ENCODE measurements at places on chromosomes 2 and 18. TPM values are rescaled to one million over a fixed set of nuclear protein-coding genes. Genes with fewer than 3 reads are reported as not detected.
A peak's percentile ranks its signal among the peaks of the same experiment; 100 is the strongest.

GRCh38 chr2:20451761-20452499 is 5.1 kb downstream of the RHOB start:
- no peaks in the 10 kb centered on the region for H3K36me3 ChIP-seq
- peak overlapping the region; percentile 99 for H3K27ac ChIP-seq

- no peaks in the 10 kb centered on the region for H3K4me1 ChIP-seq
- DNase-seq, result no peak
- no peaks in the 10 kb centered on the region for H3K36me3 ChIP-seq
- H3K27ac ChIP-seq, result no peak overlapping the region
These were observed 168.5 kb upstream of the RND3 start for GRCh38 chr2:150656002-150656401.

DNA sequence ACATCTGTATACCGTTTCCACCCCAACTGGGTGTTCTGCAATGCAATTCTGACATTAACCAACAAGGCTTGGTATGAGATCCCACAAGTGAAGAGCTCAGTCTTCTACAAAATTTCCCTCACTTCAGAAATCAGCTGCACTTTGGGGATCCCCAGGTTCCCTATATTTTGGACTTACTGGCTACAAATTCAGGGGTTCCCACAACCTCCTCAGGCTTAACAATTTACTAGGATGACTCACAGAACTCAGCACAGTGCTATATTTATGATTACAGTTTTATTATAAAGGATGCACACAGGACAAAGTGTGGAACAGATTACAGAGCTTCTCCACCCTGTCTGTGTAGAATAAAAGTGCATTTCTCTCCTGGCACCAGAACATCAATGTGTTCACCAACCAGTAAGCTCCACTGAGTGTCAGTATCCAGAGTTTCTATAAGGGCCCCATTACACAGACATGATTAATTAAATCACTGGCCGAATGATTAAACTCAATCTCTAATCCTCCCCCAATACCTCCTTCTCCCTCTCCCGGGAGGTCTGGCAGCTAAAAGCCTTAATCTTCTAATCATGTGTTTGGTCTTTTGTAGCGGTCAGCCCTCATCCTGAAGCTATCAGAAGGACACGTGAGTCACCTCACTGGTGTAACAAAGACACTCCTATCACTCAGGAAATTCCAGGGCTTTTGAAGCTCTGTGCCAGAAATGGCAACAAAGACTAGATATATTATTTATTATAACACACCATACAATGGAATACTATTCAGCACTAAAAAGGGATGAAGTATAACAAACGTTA is 84.6 kb downstream of the SLC66A3 start:
- H3K27me3 ChIP-seq, result no peaks in the 10 kb centered on the region
- H3K36me3 ChIP-seq, result no peaks in the 10 kb centered on the region
- no peak overlapping the region for H3K4me3 ChIP-seq
- peak; percentile 33 for DNase-seq

Gene CD226
- total RNA-seq, result 3.0 TPM

DNA sequence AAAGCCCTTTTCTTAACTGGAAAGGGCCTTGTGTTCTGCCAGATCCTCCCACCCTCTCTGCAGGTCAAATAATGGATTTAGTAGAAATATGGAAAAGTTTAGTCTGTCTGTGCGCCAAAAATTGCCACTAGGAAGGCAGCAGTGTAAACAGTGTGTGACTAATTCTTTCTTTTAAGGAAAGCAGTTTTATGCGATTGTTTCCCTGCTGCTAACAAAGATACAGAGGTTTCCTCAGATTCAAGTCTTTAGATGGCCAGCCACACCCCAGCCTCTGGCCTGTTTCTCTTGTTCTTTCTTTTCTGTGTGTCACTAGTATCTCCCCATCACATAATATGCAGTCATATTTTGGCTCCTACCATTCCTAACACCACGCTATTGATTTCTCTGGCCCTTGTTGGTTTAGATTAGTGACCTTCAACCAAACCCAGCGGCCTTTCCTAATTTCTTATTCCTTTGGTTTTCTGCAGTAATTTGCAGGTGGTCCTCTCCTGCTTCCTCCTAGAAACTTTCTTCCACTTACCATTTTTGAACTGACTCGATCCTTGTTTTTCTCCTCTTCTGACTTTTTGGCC is 157.4 kb downstream of the LTBP1 start:
- no peaks in the 10 kb centered on the region for H3K27me3 ChIP-seq
- peak overlapping the region; percentile 51 for H3K27ac ChIP-seq
- H3K36me3 ChIP-seq, result no peaks in the 10 kb centered on the region
- DNase-seq, result no peak
- peaks cover 9% of the 10 kb centered on the region for H3K4me1 ChIP-seq

DNA sequence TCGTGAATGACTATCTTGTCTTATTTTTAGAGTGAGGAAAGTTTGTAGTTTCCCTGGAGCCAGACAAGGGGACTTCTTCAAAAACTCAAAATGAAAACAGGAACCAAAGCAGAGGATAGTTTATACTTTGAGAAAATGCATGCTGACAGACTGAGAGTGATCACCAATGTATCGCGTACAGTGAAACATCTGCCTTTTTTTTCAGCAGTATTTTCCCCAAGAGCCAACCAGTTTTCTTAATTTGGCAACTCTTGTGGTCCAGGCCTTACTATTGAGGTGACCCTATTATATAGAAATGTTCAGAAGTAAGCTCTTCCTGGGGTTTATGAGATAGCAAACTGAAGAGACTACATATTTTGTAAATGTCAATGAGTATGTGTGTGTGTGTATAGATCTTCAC is 153.7 kb upstream of the VRK2 start:
- H3K27me3 ChIP-seq, result no peaks in the 10 kb centered on the region
- H3K4me3 ChIP-seq, result no peak overlapping the region
- no peak for DNase-seq
- no peaks in the 10 kb centered on the region for H3K36me3 ChIP-seq
- H3K27ac ChIP-seq, result no peak overlapping the region

DNA sequence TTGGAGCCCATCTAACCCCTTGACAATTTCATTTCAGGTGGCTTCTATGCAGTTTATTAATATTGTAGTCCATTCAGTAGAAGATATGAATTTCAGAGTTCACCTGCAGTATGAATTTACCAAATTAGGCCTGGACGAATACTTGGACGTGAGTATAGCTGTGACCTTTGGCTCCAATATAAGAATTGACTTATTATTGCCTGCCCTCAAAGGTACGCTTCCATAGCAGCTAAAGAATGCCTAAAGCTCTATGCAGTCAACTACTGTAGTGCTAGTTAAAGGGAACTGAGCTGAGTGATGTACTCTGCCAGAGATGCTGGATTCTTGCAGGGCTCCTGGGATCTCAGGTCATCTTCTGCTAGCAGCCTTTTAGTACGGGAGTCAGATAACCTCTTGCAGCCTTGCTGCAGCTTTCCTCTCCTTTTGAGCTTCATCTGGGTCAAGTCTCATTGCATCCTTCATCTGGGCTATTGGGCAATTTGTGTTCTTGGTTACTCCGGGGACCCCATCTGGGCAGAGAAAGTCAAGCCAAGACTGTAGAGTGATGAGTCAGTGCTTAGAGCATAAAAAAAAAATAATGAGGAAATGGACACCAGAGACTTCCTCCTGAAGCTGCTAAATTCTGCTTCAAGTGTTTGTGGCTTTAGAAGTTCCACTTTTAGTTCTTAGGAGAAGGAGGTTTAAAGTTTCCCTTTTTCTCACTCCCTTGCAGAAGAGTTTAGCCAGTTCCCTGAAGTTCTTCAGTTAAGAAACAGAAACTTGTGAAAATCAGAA is 105.6 kb downstream of the PRPF40A start:
- H3K4me1 ChIP-seq, result no peaks in the 10 kb centered on the region
- no peaks in the 10 kb centered on the region for H3K27me3 ChIP-seq
- no peaks in the 10 kb centered on the region for H3K36me3 ChIP-seq
- peak; percentile 40 for DNase-seq
- H3K27ac ChIP-seq, result peak overlapping the region; percentile 50

Gene KCNG2
- total RNA-seq, result 7.6 TPM

Gene SERPINB4
- not detected for total RNA-seq

Gene BUB1
- 72.9 TPM for total RNA-seq

DNA sequence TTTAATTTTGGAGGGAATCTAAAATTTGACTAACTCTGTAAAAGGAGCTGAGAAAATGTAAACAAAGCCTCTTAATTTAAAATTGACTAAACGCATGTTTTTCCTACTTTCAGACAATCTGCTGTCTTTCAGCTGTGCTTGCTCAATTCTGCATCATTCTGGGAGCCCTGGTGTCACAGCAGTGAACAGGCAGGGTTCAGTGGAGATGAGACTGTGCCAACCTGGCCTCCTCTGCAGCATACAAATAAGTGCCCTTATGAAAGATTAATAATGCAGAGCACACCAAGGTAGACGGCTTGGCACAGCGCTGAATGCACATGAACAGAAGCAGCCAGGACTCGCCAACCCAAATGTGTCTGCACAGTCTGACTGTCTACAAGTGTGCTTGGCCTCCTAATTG is 222.0 kb upstream of the CHAC2 start:
- no peaks in the 10 kb centered on the region for H3K36me3 ChIP-seq
- no peak overlapping the region for H3K4me3 ChIP-seq
- DNase-seq, result no peak
- no peaks in the 10 kb centered on the region for H3K4me1 ChIP-seq
- no peaks in the 10 kb centered on the region for H3K27me3 ChIP-seq

Gene STARD6
- total RNA-seq, result 4.4 TPM

Gene FTCDNL1
- total RNA-seq, result 9.7 TPM

DNA sequence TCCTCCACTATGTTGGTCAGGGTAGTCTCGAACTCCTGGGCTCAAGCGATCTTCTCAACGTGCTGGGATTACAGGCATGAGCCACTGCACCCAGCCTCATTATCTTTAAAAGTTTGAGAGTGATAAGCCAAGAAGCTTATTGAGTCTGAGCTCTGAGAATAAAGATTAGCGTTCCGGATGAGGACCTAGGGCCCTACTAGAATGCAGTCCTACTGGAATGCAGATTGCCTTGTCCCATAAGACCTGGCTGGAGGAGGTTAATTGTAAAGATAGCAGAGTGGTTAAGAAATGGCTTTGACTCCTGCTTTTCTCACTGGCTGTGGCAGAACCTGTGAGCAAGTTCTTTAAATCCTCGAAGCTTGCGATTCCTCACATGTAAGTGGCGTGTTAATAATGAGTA is 4.0 kb downstream of the VWA3B start:
- no peak overlapping the region for H3K4me3 ChIP-seq
- no peaks in the 10 kb centered on the region for H3K27me3 ChIP-seq
- H3K27ac ChIP-seq, result no peak overlapping the region
- DNase-seq, result no peak

Gene HRH4
- total RNA-seq, result 0.37 TPM

GRCh38 chr2:44833171-44834069 is 108.1 kb upstream of the SIX3 start:
- no peaks in the 10 kb centered on the region for H3K27me3 ChIP-seq
- no peaks in the 10 kb centered on the region for H3K36me3 ChIP-seq
- no peak overlapping the region for H3K27ac ChIP-seq
- H3K4me1 ChIP-seq, result no peaks in the 10 kb centered on the region

GRCh38 chr18:25229920-25230319 is 122.0 kb downstream of the ZNF521 start:
- no peaks in the 10 kb centered on the region for H3K36me3 ChIP-seq
- H3K27me3 ChIP-seq, result no peaks in the 10 kb centered on the region
- no peak for DNase-seq
- no peak overlapping the region for H3K4me3 ChIP-seq
- no peaks in the 10 kb centered on the region for H3K4me1 ChIP-seq

GRCh38 chr2:238821391-238821790 is 26.5 kb upstream of the TWIST2 start:
- no peaks in the 10 kb centered on the region for H3K4me1 ChIP-seq
- H3K4me3 ChIP-seq, result no peak overlapping the region
- DNase-seq, result no peak
- no peaks in the 10 kb centered on the region for H3K27me3 ChIP-seq

DNA sequence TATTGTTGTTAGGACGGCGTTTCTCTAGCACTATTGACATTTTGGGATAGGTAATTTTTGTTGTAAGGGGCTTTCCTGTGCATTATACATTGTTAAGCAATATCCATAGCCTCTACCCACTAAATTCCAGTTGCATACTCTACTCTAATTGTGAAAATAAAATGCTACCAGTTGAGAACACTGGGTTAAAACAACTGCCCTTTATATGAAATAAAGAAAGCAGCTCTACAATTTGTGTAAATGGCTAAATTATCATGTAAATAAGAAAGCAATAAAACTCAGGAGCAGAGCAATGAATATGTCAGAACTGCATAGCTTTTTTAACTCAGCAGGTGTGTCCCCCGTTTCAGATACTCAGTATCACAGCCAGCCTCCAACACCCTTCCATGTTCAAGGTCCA is 812.7 kb upstream of the NRXN1 start:
- no peaks in the 10 kb centered on the region for H3K27me3 ChIP-seq
- DNase-seq, result no peak
- no peak overlapping the region for H3K27ac ChIP-seq
- H3K4me1 ChIP-seq, result no peaks in the 10 kb centered on the region
- no peak overlapping the region for H3K4me3 ChIP-seq
- H3K36me3 ChIP-seq, result no peaks in the 10 kb centered on the region

GRCh38 chr2:582792-583528 is 94.2 kb downstream of the TMEM18 start:
- no peak for DNase-seq
- H3K4me3 ChIP-seq, result peak overlapping the region; percentile 52
- H3K27ac ChIP-seq, result no peak overlapping the region
- H3K27me3 ChIP-seq, result no peaks in the 10 kb centered on the region
- no peaks in the 10 kb centered on the region for H3K4me1 ChIP-seq

DNA sequence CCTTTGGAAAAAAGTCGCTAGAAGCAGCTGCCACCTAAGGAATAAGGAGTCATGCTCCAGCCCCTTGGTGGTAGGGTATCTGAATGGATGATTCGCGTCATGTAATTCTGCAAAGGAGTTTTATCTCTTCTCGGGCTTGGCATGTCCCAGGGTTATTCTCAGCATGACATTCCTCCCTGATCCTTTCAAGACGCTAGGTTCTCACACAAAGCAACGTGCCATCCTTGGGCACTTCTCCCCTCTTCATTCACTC is 355.6 kb downstream of the MYCN start:
- no peak for DNase-seq
- no peak overlapping the region for H3K27ac ChIP-seq
- H3K4me1 ChIP-seq, result no peaks in the 10 kb centered on the region
- H3K27me3 ChIP-seq, result no peaks in the 10 kb centered on the region
- H3K36me3 ChIP-seq, result no peaks in the 10 kb centered on the region
- H3K4me3 ChIP-seq, result no peak overlapping the region

Gene PAIP2B
- 3.9 TPM for total RNA-seq
